CD8-positive, alpha-beta memory T cell (primary cell): ENCODE measurements at places on chromosomes 3 and 15.

DNA sequence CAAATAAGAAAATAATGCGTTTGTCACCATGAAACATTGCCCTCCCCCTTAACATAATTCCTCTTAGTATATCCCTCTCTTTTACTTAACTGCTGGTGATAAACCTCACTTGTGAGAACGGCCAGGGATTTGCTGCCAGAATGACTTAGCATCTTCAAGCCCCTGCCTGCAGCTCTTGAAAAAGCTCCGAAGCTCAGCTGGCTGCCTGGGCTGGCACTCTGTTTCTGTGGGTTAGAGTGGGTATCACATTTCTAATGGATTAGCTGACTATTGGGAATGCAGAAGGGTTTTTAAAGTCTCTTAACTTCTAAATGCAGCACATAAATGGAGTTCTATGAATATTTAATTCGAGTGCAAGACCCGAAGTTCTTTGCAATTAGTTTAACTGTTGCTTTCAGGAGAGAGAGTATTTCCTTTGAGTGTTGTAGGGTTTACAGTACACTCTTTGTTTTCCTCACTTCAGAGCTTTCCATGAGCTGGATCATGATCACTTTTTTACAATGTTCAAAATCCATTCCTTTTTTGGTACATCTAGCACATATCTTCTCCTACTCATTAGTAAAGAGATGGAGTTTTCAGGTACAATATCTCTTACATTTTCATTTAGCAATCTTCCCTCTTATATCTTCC lies 124.7 kb upstream of the RBMS3 start:
- H3K4me3 ChIP-seq: no peak overlapping the region
- no peaks in the 10 kb centered on the region for H3K36me3 ChIP-seq
- H3K4me1 ChIP-seq: no peaks in the 10 kb centered on the region
- DNase-seq: no peak
- H3K27me3 ChIP-seq: no peaks in the 10 kb centered on the region

- no peaks in the 10 kb centered on the region for H3K36me3 ChIP-seq
- peak overlapping the region; percentile 78 for H3K27ac ChIP-seq
- no peaks in the 10 kb centered on the region for H3K27me3 ChIP-seq
- no peak for DNase-seq
- peak overlapping the region; percentile 80 for H3K4me3 ChIP-seq
Measured at GRCh38 chr15:65285291-65286068, 1.2 kb downstream of the PARP16 start.

- no peaks in the 10 kb centered on the region for H3K27me3 ChIP-seq
- DNase-seq: no peak
- H3K4me3 ChIP-seq: peak overlapping the region; percentile 36
- peaks cover 31% of the 10 kb centered on the region for H3K4me1 ChIP-seq
Measured at GRCh38 chr3:196275126-196275525, 12.4 kb downstream of the PCYT1A start.

GRCh38 chr3:124916837-124917409 lies 17.6 kb downstream of the MUC13 start:
- DNase-seq: no peak
- H3K27me3 ChIP-seq: no peaks in the 10 kb centered on the region
- H3K4me3 ChIP-seq: no peak overlapping the region
- no peaks in the 10 kb centered on the region for H3K4me1 ChIP-seq
- H3K36me3 ChIP-seq: no peaks in the 10 kb centered on the region

DNA sequence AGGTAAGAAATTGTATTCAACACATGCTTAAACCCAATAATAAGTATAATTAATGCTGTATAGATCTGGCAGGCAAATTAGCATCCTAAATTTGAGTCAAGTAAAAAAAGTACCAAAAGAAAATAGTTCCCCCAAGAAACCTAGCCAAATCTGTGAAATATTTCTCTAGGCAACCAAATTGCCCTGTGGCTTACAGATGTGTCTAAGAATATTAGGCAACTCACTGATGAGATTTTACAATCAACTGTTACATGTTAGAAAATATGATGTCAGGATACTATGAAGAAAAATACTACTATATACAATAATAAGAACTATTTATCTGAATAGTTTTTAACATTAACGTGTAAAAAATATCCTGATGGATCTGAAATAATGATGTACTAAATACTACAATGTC lies 397.1 kb downstream of the TIGIT start:
- H3K27ac ChIP-seq: no peak overlapping the region
- no peaks in the 10 kb centered on the region for H3K4me1 ChIP-seq
- no peaks in the 10 kb centered on the region for H3K27me3 ChIP-seq
- no peak for DNase-seq

- peak; percentile 62 for DNase-seq
- H3K4me3 ChIP-seq: peak overlapping the region; percentile 71
- H3K27ac ChIP-seq: peak overlapping the region; percentile 34
- H3K4me1 ChIP-seq: peaks cover 30% of the 10 kb centered on the region
- no peaks in the 10 kb centered on the region for H3K27me3 ChIP-seq
- no peaks in the 10 kb centered on the region for H3K36me3 ChIP-seq
Measured at GRCh38 chr3:141266797-141267555, 35.4 kb downstream of the PXYLP1 start.

DNA sequence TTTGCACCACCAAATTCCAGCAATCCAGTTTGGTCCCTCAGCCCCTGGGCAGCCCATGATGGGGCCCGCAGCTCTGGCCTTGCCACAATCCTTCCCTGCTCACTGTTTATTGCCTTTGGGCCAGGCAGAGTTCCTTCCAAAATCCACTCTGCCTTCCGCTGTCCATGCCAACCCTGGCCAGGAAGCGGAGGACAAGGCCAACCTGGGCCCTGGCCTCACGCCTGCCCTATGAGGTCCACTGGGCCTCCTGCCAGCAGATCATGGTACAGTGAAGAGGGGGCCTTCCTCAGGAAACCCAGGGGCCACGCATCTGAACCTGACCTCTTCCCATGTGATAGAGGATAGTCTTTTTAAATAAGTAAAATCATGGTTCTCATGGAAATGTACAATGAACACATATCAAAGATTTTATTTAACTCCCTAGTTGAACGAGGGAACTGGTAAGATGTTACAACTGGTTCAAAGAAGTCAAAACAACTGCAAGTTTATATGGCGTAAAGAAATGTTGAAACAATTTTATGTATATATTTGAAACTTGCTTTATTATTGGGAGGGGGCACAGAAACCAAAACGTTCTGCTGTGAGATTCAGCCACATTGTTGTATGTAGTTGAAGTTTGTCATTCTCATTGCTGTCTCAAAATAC lies 95.8 kb upstream of the TNFAIP8L3 start:
- no peak overlapping the region for H3K27ac ChIP-seq
- no peak for DNase-seq
- no peaks in the 10 kb centered on the region for H3K36me3 ChIP-seq
- no peak overlapping the region for H3K4me3 ChIP-seq
- no peaks in the 10 kb centered on the region for H3K27me3 ChIP-seq

GRCh38 chr3:64892671-64893309 lies 205.0 kb upstream of the ADAMTS9 start:
- no peaks in the 10 kb centered on the region for H3K36me3 ChIP-seq
- H3K4me3 ChIP-seq: no peak overlapping the region
- H3K27me3 ChIP-seq: no peaks in the 10 kb centered on the region
- no peak for DNase-seq
- H3K27ac ChIP-seq: no peak overlapping the region

DNA sequence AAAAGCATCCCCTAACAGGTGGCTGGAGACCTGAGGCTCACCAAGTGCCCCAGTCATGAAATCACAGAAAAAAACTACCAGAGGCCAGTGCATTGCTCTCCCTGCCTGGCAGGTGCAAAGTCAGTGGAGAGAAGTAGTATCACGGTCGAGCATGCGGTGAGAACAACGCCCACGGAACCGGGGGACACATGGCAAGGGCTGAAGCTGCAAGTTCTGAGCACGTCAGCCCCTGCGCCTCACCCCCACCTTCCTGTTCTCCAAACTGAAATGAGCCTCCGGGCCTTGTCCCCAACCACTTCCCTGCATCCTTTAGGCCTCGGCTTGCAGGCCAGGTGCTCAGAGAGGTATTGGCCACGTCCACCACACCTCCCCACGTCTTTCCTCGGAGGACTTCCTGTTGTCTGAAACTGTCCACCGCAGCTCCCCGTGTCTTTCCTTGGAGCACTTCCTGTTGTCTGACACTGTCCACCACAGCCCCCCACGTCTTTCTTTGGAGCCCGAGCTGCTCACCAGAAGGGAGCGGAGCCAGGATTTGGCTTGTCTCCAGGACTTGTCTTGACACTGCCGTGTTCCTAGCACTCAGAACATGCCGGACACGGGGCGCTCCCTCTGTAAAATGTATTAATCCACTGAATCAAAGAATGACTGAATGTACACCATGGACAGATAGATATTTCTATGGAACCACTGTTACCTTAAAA lies 43.9 kb downstream of the NSMCE3 start:
- H3K27me3 ChIP-seq: peaks cover 11% of the 10 kb centered on the region
- no peak overlapping the region for H3K4me3 ChIP-seq
- no peak for DNase-seq
- H3K4me1 ChIP-seq: no peaks in the 10 kb centered on the region
- H3K36me3 ChIP-seq: no peaks in the 10 kb centered on the region
- H3K27ac ChIP-seq: no peak overlapping the region

DNA sequence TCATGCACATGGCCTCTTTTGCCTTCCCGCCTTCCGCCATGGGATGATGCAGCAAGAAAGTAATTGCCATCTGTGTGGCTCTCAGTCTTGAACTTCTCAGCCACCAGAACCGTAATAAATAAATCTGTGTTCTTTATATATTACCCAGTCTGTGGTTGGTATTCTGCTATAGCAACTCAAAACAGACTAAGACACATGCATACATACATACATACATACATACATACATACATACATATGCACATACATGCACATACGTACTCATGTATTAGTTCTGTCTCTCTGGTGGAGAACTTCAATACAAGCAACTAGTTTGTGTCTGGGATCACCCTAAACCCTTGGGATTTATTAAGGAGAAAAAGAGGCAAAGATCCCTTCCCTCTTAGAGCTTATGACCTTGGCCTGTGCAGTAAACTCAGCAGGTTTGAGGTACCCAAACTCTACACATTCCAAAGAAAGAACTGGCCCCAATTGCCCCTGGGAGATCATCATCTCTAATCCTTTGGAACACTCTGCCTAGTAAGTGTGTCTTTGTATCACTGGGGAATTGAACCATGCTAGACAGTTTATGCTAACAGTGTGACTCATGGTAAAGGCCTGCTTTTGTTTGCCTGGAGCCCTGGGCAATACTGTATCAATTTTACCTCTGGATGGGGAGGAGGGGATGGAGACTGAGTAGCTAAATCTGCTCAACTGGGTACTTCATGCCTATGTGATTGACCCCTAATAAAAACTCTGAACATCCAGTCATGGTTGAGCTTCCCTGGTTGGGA lies 115.6 kb upstream of the LMCD1 start:
- no peaks in the 10 kb centered on the region for H3K27me3 ChIP-seq
- H3K36me3 ChIP-seq: no peaks in the 10 kb centered on the region
- no peak for DNase-seq
- H3K27ac ChIP-seq: no peak overlapping the region

DNA sequence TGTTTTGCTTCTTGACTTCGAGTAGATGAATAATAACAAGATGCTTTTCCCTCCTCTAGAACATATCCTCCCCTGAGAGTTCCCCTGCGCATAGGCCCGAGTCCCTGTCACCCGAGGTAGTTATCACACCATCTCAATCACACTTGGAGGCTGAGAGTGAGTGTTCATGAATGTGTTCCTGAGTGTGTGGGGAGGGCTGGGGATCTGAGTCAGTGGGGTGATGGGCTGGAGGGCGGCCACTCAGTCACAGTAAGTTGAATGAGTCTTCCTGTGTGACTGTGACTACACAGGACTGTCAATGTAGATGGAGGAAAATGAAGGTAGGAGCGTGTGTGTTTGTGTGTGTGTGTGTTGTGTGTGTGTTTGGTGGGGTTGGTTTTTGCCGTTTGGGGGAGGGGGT lies 71.0 kb downstream of the SETD5 start:
- no peak overlapping the region for H3K27ac ChIP-seq
- no peaks in the 10 kb centered on the region for H3K4me1 ChIP-seq
- no peak overlapping the region for H3K4me3 ChIP-seq
- DNase-seq: no peak

GRCh38 chr3:108453565-108453964 lies 56.8 kb downstream of the MYH15 start:
- no peaks in the 10 kb centered on the region for H3K36me3 ChIP-seq
- no peak overlapping the region for H3K4me3 ChIP-seq
- no peaks in the 10 kb centered on the region for H3K27me3 ChIP-seq
- DNase-seq: no peak
- H3K4me1 ChIP-seq: no peaks in the 10 kb centered on the region

DNA sequence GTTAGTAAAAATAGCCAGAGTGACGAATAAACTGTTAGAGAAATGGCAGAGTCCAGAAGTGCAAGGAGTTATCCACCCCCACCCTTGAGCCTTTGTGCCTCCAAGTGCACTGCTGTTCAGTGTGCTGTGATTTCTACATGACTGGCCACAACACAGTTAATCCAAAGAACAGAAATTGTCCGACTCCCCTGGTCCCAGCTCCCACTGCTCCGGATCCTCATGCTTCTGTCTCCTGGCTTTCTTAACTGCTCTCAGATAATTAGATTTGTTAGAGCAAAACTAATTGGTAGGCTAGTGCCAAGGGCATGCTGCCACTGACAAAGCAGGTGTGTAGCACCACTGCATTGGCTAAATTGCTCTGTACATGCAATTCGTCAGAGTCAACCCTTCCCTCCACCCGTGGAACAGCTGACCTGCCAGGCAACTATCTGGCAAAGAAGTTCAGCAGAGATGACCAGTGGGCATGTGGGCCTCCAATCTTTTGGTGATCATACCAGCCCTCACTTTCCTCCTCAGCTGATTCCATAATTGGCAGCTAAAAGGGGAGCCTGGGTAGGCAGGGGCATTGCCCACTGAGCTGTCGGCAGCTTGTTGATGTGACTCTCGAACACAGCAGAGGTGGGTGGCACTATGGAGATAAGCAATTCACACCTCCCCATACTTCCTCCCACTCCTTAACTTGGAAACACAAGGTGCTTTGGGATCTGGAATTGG lies 18.9 kb upstream of the ACAP2 start:
- H3K36me3 ChIP-seq: no peaks in the 10 kb centered on the region
- H3K4me3 ChIP-seq: no peak overlapping the region
- no peak overlapping the region for H3K27ac ChIP-seq
- H3K27me3 ChIP-seq: no peaks in the 10 kb centered on the region
- H3K4me1 ChIP-seq: peaks cover 6% of the 10 kb centered on the region

DNA sequence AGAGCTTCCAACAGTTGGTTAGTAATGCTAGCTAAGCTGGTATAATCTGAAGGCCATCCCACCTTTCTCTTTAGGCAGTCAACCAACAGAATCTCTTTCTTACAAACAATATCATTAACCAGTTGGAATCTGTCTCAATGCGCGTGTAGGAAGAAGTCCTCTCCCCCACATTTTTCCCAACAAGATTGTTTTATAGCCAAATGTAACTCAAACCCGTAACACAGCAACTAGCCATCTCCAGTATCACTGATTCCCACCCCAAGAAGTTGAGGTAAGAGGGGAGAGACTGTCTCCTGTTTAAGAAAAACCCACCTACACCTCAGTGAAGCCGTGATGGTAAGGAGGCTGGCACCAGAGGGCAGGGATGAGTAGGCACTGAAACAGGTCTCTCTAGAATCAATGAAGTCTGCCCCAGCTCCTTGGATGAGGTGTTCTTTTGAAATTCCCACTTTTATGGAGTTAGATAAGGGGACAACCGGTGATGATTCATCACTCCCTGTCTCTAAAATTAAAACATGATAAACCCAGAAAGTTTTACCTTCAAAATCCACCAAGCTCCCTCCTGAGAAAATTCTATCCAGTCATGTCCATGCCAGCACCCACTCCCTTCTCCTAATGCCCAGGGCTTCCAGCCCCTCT lies 30.9 kb downstream of the CDC25A start:
- no peak for DNase-seq
- no peak overlapping the region for H3K4me3 ChIP-seq
- H3K27me3 ChIP-seq: no peaks in the 10 kb centered on the region
- no peak overlapping the region for H3K27ac ChIP-seq
- no peaks in the 10 kb centered on the region for H3K4me1 ChIP-seq
